ENCODE measurements at places on chromosomes 7 and 10. TPM values are rescaled to one million over a fixed set of nuclear protein-coding genes. Genes with fewer than 3 reads are reported as not detected.

Gene KAZALD1
- total RNA-seq = 4.2 TPM

Gene NCF1
- total RNA-seq = not detected

Gene MRPS17
- 5.6 TPM for total RNA-seq

DNA sequence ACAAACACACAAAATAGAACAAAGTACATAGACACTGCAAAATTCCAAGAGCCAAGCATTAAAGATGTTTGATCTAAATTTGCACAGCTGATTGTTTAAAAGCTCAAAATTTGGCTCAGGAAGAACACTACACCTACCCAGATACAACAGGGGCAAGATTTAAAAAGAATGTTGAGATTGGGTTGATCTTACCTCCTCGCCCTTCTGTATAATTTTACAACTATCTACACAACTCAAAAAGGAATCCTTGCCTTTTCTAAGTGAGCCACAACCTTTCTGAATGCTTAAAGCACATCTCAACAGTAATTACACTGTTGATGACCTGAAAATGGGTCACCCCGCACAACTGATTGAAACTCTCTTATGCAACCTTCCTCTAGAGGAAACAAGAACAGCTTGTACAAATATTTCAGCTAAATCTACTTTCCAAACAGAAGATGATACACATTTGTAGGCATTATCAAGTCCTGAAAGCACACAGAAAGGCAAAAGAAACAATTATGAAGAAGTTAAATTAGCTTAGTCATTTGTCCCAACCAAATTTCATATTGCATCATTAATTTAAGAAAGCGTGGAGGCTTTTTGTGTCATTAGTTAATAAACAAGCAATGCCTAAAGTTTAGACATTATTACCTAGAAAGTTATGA is 75.5 kb downstream of the UBE2H start:
- H3K27ac ChIP-seq = no peak overlapping the region
- no peak overlapping the region for H3K4me3 ChIP-seq
- peaks cover 32% of the 10 kb centered on the region for H3K4me1 ChIP-seq
- H3K36me3 ChIP-seq = no peaks in the 10 kb centered on the region
- no peaks in the 10 kb centered on the region for H3K27me3 ChIP-seq

- H3K36me3 ChIP-seq = no peaks in the 10 kb centered on the region
- no peaks in the 10 kb centered on the region for H3K27me3 ChIP-seq
- DNase-seq = no peak
- no peaks in the 10 kb centered on the region for H3K4me1 ChIP-seq
- H3K4me3 ChIP-seq = no peak overlapping the region
- no peak overlapping the region for H3K27ac ChIP-seq
These were observed 93.9 kb downstream of the SEPTIN7 start for GRCh38 chr7:35894721-35895120.

Gene GBX1
- not detected for total RNA-seq

Gene AKR1D1
- total RNA-seq = not detected

GRCh38 chr10:95688648-95689047 is 5.1 kb downstream of the TCTN3 start:
- H3K4me3 ChIP-seq = no peak overlapping the region
- peaks cover 18% of the 10 kb centered on the region for H3K4me1 ChIP-seq
- H3K36me3 ChIP-seq = peaks cover 69% of the 10 kb centered on the region
- DNase-seq = no peak
- no peak overlapping the region for H3K27ac ChIP-seq

Gene TTYH3
- total RNA-seq = 33.9 TPM

Gene CYP3A5
- 80.3 TPM for total RNA-seq

Gene VSIR
- 96.5 TPM for total RNA-seq

GRCh38 chr7:35725280-35725680 is 30.3 kb upstream of the HERPUD2 start:
- H3K36me3 ChIP-seq = no peaks in the 10 kb centered on the region
- peaks cover 13% of the 10 kb centered on the region for H3K4me1 ChIP-seq
- H3K27ac ChIP-seq = no peak overlapping the region
- no peaks in the 10 kb centered on the region for H3K27me3 ChIP-seq

Gene MTG1
- total RNA-seq = 57.5 TPM

DNA sequence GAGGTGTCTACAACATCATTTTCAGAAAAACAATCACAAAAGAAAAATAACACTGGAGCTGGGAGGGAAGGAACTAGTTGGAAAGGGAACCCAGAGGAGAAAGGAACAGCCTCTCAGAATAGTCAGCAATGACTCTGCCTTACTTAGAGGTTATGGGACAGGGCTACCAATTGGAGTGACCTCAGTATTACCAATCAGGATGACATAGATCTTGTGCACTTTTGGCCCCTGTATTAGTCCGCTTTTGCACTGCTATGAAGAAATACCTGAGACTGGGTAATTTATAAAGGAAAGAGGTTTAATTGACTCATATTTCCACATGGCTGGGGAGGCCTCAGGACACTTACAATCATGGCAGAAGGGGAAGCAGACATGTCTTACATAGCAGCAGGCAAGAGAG is 99.7 kb upstream of the SDK1 start:
- no peak overlapping the region for H3K4me3 ChIP-seq
- no peak overlapping the region for H3K27ac ChIP-seq
- H3K27me3 ChIP-seq = no peaks in the 10 kb centered on the region
- no peaks in the 10 kb centered on the region for H3K36me3 ChIP-seq

Gene PILRA
- total RNA-seq = 8.3 TPM

GRCh38 chr7:26429168-26429567 is 137.5 kb downstream of the SNX10 start:
- H3K4me3 ChIP-seq = no peak overlapping the region
- H3K4me1 ChIP-seq = no peaks in the 10 kb centered on the region

DNA sequence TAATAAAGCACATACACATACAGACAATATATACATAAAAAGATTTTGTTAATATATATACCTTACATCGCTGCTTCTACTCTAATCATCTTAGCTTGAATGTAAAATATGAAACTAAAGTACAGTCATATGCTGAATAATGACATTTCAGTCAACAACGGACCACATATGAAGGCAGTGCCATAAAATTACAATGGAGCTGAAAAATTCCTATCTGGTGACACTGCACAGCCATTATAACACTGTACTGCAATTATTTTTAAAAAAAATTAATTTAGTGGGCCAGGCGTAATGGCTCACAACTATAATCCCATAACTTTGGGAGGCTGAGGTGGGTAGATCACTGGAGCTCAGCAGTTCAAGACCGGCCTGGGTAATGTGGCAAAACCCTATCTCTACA is 122.3 kb downstream of the JMJD1C start:
- no peak overlapping the region for H3K27ac ChIP-seq
- no peaks in the 10 kb centered on the region for H3K36me3 ChIP-seq
- no peaks in the 10 kb centered on the region for H3K4me1 ChIP-seq
- no peaks in the 10 kb centered on the region for H3K27me3 ChIP-seq

DNA sequence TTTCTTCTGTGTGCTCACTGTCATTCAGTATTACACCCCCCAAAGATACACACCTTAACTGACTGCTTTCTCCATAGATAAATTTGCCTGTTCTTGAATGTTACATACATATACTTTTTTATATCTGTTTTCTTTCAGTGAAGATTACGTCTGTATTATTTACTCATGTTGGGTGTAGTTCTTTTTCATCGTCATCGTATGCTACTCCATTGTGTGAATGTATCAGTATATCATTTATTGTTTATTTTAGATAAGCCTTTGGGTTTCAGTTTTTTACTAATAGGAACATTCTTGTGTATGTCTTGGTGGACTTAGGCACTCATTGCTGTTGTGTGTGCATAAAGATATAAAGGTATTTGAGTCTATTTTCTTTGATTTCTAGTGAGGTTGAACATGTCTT is 64.4 kb downstream of the SEPTIN7 start:
- DNase-seq = no peak
- no peaks in the 10 kb centered on the region for H3K36me3 ChIP-seq
- H3K4me1 ChIP-seq = peaks cover 15% of the 10 kb centered on the region

- H3K4me3 ChIP-seq = no peak overlapping the region
- no peak overlapping the region for H3K27ac ChIP-seq
- no peak for DNase-seq
- H3K36me3 ChIP-seq = no peaks in the 10 kb centered on the region
- no peaks in the 10 kb centered on the region for H3K27me3 ChIP-seq
- H3K4me1 ChIP-seq = peaks cover 4% of the 10 kb centered on the region
These were observed 138.2 kb downstream of the PLCE1 start for GRCh38 chr10:94131885-94132284.

- H3K4me1 ChIP-seq = peaks cover 5% of the 10 kb centered on the region
- H3K36me3 ChIP-seq = no peaks in the 10 kb centered on the region
- DNase-seq = no peak
- no peaks in the 10 kb centered on the region for H3K27me3 ChIP-seq
These were observed 97.8 kb downstream of the AGMO start for GRCh38 chr7:15463801-15464666.

GRCh38 chr10:49187044-49187484 is 1.1 kb downstream of the TMEM273 start:
- no peaks in the 10 kb centered on the region for H3K36me3 ChIP-seq
- peak overlapping the region; percentile 17 for H3K4me3 ChIP-seq
- H3K27ac ChIP-seq = peak overlapping the region; percentile 24
- H3K27me3 ChIP-seq = no peaks in the 10 kb centered on the region

Gene COX15
- total RNA-seq = 19.2 TPM

- no peaks in the 10 kb centered on the region for H3K36me3 ChIP-seq
- no peaks in the 10 kb centered on the region for H3K27me3 ChIP-seq
- H3K4me1 ChIP-seq = no peaks in the 10 kb centered on the region
- H3K27ac ChIP-seq = no peak overlapping the region
- DNase-seq = no peak
- H3K4me3 ChIP-seq = no peak overlapping the region
These were observed 325.9 kb downstream of the GFRA1 start for GRCh38 chr10:115947104-115947503.

GRCh38 chr7:74134117-74134620 is 40.0 kb upstream of the EIF4H start:
- no peaks in the 10 kb centered on the region for H3K4me1 ChIP-seq
- DNase-seq = no peak
- H3K27me3 ChIP-seq = no peaks in the 10 kb centered on the region

Data from vagina (tissue), 2 donors.